Left renal cortex interstitium (tissue), 4 donors: ENCODE measurements at places on chromosomes 11 and 22.

DNA sequence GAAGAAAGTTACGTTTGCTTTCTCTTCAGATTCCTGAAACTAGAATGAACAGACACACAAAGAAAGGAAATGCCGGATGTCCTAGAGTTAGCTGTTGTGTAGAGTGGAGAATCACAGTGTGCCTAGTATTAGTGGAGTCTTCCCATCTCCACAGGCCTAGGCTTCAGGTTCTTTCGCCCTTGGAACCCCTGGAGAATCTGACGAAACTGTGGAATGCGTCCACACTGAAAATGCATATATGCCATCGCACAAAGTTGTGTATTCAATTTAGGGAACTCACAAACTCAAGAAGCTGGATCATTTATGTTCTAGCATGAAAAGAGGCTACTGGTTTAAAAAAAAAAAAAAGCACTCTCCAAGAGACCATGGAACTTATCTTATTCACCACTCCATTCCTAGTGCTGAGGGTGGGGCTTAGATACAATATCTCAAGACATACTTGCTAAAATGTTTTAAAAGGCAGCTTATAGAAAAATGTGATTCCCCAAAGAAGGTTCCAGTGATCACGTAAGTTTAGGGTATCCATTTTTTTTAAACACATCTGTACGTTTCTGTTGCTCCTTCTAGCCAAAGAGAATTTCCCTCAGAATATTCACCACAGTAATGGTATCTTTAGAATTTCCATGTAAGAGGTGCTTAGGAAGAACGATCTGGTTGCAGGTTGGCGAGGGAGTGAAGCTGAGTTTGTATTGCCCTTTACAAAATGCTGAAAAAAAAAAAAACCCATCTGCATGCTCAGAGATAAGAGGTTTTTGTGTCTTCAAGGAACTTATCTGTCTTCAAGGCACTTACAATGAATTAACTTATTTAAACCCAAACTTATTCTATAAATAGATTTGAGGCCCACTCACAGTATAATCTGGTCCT, 20.0 kb downstream of the MAML2 start:
- no peak for DNase-seq

- no peak for DNase-seq
Observed at GRCh38 chr22:19455033-19455432, 7.5 kb upstream of the C22orf39 start.

GRCh38 chr11:17771415-17771814, 36.8 kb downstream of the KCNC1 start:
- DNase-seq = no peak

DNA sequence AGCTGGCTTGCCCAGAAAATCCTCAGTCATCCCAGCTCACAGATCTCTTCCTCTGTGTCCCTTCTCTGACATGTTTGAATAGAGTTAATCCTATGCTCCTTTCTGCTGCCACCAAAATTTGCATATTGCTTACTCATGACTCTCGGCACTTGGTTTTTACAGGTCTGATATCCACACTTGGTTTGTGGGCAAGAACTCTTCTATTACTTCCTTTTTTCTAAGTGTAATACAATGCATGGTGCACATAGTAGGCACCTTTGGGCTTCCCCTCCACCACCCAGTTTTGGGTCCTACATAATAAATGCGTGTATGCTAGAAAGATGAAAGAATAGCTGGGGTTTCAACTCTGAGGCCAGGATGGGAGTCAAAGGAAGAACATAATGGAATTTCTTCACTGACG, 69.7 kb upstream of the GRK3 start:
- DNase-seq = no peak

GRCh38 chr11:79864882-79865281, 424.1 kb upstream of the TENM4 start:
- DNase-seq = no peak

- DNase-seq = no peak
Observed at GRCh38 chr11:115276799-115277198, 227.4 kb downstream of the CADM1 start.

GRCh38 chr11:7485186-7486097, at the start of gene OLFML1:
TSS of gene OLFML1 (plus strand) at chr11:7485506. CDS start at chr11:7485876, 370 bp downstream.
- DNase-seq = peak; percentile 45

- no peak for DNase-seq
Observed at GRCh38 chr11:126061707-126062678, 673 bp downstream of the CDON start.

- DNase-seq = no peak
Observed at GRCh38 chr11:102254047-102254446, 63.2 kb upstream of the BIRC3 start.

DNA sequence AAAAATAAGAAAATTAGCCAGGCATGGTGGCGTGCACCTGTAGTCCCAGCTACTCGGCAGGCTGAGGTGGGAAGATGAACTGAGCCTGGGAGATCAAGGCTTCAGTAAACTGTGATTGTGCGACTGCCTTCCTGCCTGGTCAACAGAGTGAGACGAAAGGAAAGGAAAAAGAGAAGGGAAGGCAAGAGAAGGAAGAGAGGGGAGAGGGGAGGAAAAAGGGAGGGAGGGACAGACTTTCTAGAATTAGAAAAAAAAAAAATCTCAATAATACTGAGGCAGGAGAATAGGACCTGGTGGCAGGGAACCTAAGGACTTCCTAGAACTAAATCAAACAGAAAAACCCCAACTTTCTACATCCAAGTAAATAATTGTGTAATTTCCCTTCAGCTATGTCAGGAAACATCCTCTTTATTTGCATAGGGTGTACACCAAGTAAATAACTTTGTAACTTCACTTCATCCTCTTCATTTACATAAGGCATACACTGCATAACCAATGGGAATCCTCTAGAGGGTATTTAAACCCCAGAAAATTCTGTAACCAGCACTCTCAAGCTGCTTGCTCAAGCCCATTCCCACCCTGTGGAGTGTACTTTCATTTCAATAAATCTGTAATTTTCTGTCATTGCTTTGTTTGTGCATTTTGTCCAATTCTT, 8.7 kb downstream of the SBF2 start:
- DNase-seq = no peak

GRCh38 chr11:63613517-63614135, 607 bp downstream of the PLAAT3 start:
- no peak for DNase-seq

GRCh38 chr22:49322861-49323622, 504.6 kb downstream of the BRD1 start:
- DNase-seq = no peak

- DNase-seq = no peak
Observed at GRCh38 chr11:104329078-104329665, 165.2 kb upstream of the PDGFD start.

GRCh38 chr11:123973816-123974215, 3.8 kb downstream of the OR10S1 start:
- no peak for DNase-seq

- DNase-seq = no peak
Observed at GRCh38 chr11:2885678-2886081, at the start of gene CDKN1C. TSS of gene CDKN1C (minus strand) at chr11:2885775. CDS start at chr11:2885456, 319 bp downstream.

DNA sequence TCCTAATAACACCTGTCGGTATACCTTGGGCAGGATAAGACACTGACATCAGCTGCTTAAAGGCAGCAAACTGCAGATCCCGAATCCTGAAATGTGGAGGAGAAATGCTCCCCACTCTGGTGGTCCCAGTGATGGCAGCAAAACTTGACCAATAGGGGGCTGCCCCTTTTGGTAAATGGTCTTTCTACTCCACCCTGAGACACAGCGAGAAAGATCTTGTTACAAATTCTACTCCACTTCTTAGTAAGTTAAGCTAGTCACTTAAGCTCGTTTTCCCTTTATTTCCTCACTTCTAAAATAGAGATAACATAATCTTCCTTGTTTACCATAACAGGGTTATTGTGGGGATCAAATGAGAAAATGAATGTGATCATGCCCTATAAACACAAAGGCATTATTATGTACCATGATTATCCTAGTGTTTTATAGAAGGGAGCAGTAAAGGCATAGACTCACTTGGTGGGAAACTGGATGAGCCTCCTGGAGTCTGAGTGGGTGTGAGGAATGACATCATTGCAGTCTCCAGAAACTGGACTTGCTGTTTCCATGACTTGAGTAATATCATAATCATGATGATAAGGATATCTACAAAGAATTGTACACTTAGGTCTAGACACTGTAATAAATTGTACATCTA, 50.9 kb downstream of the ENDOD1 start:
- DNase-seq = no peak

DNA sequence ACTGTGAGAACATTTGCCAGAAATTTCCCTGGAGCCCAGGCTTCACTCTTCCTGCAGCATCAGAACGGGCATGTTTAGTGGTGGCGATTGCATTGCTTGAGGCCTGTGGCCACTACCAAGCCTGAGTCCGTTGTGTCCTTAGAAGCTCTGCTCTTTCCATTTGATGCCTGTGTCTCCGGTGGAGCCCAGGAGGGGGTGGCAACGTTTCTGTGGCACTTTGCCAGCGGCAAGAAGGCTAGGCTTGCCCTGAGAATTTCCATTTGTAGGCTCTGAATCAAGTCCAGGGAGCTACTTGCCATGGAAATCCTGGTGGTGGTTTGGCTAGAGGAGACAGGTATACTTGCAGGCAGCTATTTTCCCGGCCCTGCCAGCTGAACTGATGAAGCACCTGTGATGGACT, 47.1 kb downstream of the ADAMTS8 start:
- DNase-seq = no peak

DNA sequence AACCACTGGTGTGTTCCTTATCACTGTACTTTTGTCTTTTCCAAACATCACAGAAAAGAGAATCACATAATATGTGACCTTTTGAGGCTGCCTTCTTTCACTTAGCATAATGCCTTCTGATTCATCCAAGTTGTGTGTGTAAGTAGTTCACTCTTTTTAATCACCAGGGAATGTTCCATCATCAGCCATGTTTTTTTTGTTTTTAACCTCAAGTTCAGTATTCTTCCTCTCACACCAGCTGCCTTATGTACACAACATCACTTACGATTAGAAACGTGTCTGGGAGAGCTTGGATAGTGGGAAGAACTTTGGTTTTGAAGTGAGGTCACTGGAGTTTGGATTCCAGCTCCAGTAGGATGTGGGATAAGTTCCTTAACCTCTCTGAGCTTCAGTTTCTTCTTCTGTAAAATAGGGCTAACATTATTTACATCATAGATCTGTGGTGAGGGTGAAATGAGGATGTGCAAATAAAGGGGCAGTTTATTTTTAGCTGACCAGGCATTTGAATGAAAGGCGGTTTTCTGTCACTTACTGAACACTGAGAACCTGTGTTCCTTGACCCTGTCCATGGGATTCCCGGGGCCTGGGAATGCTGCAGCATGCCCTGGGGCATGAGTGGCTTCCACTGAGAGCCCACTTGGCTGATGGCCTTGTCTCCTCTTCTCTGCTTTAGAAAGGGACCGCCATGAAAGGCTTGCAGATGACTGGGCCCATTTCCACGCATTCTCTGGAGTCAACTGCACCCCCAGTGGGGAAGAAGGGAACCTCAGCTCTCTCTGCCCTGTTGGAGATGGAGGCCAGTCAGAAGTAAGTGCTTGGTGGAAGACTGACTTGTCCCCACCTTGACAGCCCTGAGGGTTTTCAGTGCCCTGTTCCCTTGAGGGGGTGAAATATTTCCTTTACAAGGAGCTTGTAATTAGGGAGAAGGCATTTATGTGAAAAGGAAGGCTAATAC, 92.6 kb downstream of the DEPDC5 start:
- DNase-seq = no peak

GRCh38 chr11:95976550-95976949, 52.6 kb upstream of the MTMR2 start:
- DNase-seq = no peak

- no peak for DNase-seq
Observed at GRCh38 chr22:20191803-20192202, 40.9 kb upstream of the CCDC188 start.

- DNase-seq = no peak
Observed at GRCh38 chr22:26239581-26239980, 70.3 kb downstream of the SEZ6L start.

DNA sequence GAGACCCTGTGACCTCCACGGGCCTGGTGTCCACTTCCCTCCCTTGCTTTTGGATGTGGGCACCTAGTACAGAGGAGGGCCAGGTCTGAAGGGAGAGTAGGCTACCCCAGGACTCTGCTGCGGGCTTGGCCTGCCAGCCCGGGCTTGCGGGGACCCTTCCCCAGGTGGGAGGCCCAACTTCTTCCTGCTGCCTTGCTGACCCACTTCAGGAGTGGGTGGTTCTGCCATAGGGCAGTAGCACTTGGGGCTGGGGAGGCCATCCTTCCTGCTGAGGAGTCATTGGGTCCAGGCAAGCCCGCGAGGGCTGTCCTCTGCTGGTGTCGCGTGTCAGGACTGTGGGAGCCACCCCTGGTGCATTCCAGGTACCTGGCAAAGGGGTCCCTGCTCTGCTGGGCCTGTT, 1250.0 kb downstream of the BRD1 start:
- DNase-seq = no peak

DNA sequence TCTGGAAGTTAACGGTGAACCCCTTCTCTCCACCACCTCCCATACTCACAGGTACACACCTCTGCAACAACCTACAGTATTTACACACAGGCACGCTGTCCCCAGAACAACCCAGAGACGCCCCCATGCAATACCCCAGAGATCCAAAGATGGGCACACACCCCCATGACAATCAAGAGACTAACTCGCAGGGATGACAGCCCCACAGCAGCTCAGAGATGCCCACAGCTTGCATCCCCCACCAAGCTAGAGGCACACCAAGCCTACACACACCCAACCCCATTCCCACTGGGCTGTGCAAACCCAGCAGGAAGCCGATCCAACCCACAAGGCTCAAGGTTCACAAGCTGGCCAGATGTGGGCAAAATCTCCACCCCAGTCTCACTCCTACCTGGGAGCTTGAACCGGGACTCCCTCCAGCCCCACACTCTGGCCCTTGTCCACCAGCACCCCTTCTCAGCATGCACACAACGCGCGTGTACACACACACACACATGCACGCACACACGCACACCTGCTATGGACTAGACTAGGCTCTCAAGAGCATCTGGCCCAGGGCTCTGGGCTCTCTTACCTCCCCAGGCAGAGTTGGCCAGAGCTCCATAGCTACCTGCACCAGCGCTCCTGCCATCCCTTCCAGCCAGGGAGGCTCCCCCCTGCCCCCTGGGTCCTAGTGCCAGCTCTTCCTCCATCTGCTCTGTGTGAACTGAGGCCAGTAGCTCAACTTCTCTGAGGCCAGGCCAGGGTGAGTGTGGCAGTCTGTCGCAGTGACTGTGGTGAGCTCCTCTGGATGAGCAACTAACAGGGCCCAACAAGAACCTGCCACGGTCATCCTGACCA, 11.5 kb downstream of the STARD10 start:
- no peak for DNase-seq

GRCh38 chr11:13207665-13208594, 69.7 kb upstream of the BMAL1 start:
- no peak for DNase-seq

DNA sequence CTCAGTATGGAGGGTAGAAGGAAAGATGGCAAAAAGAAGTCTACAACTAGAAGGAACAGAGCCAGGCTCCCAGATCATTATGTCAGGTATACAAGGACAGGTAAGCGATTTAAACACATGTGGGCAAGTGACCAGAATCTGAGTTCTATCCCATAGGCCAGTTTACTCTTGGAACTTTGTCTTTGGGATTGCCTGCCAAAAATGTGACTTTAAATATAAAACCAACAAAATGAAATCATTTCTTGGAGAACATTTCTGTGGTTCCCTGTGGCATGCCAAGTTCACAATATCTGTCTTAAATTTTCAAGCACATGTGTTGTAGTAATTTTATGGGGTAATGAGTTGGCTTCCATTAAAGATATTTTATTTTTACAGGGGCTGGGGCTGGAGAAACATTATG, 141.0 kb downstream of the SLC17A6 start:
- no peak for DNase-seq
